Adrenal gland (tissue), 19 donors: ENCODE measurements at places on chromosomes 1 and 21. TPM values are rescaled to one million over a fixed set of nuclear protein-coding genes. Genes with fewer than 3 reads are reported as not detected.
A peak's percentile ranks its signal among the peaks of the same experiment; 100 is the strongest.

- H3K36me3 ChIP-seq: no peaks in the 10 kb centered on the region
- no peak overlapping the region for H3K27ac ChIP-seq
- no peaks in the 10 kb centered on the region for H3K27me3 ChIP-seq
- no peaks in the 10 kb centered on the region for H3K4me1 ChIP-seq
- no peak overlapping the region for H3K4me3 ChIP-seq
- DNase-seq: no peak
These were observed 3.5 kb downstream of the SPOCD1 start for GRCh38 chr1:31812158-31812829.

Gene DYNLT4
- polyA plus RNA-seq: 10.3 TPM

DNA sequence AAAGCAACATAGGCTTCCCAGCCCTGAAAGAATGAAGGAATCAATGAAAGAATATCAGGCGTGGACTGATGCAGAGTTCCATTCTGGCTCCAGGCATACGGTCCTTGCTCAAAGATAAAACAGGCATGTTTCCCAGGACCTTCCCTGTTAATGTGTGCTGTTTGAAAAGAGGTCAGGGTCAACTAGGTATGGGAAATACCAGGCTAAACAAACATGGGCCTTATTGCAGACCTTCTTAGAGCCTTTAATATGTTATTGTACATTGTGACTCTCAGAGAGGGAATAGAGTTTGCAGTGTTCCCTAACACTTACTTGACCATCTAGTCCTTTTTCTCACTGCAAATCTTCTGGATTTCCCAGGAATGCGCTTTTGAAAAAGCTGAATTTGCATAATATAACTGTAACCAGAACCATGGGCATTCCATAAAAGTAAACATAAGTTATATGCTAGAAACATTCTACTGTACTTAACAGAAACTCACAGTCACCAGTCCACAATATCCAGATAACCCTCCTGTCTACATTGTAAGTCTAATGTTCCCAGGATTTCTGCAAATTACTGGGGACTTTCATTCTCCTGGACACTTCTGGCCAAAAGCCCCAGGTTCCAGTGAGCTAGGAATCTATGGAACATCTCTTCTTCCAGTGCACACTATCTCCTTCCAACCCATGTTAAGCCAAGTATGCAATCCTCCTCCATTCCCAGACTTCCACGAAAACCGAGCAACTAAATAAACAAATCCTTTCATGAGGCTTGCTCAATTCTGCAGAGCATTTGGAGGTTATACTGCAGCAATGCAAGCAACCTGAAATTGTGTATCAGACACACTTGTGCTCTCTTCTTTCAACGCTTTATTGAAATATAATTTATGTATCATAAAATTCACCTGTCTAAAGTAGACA is 486.6 kb downstream of the SETD4 start:
- H3K4me1 ChIP-seq: no peaks in the 10 kb centered on the region
- H3K27me3 ChIP-seq: no peaks in the 10 kb centered on the region
- no peak for DNase-seq
- no peak overlapping the region for H3K27ac ChIP-seq
- H3K4me3 ChIP-seq: no peak overlapping the region
- no peaks in the 10 kb centered on the region for H3K36me3 ChIP-seq

DNA sequence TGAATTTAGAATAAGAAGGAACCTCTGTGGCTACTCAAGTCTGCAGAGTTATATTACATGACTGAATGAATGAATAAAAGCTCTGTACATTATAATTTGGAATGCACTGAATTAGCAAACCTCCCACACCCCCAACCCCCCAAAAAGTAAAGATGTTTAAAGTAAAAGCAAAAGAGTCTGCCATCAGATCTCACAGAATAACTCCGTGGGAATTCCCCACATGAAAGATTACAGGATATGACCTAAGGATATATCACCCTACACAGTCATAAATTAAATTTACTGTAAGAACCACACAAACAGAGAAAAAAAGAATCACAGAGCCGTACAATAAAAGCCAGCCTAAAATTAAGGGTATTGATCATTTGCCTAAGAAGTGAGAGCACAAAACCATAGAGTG is 587.3 kb downstream of the PTPRC start:
- no peak for DNase-seq
- H3K27me3 ChIP-seq: no peaks in the 10 kb centered on the region
- no peaks in the 10 kb centered on the region for H3K36me3 ChIP-seq
- H3K27ac ChIP-seq: no peak overlapping the region

Gene S100A4
- polyA plus RNA-seq: 455 TPM

DNA sequence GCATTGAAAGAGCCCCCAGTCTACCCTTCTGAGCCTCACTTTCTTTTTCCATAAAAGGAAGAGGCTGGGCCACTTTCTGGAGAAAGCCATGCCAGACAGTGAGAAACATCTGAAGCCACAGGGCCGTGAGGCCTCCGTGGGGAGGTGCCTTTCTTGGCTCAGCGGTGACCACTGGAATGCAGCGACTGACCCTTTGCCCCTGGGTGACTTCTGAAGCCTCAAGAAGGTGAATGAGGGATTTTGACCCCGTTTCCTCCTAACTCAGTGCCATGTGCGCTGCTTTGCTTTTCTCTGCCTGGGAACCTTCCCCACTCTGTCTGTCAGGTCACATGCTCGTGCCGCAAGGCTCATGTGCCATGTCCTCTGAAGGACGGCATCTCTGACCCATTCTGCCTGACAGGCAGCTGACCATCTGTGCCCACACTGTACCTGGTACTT is 44.7 kb upstream of the A3GALT2 start:
- H3K27ac ChIP-seq: no peak overlapping the region
- peak; percentile 23 for DNase-seq
- peaks cover 61% of the 10 kb centered on the region for H3K36me3 ChIP-seq
- no peaks in the 10 kb centered on the region for H3K27me3 ChIP-seq

- H3K4me1 ChIP-seq: no peaks in the 10 kb centered on the region
- no peaks in the 10 kb centered on the region for H3K27me3 ChIP-seq
- H3K27ac ChIP-seq: no peak overlapping the region
- no peak for DNase-seq
These were observed 25.2 kb upstream of the CDCA8 start for GRCh38 chr1:37667023-37667671.

Gene TSHB
- polyA plus RNA-seq: not detected

Gene KCNN3
- polyA plus RNA-seq: 0.80 TPM
